Liver (tissue), 10 donors: ENCODE measurements at places on chromosomes 16 and 17.

DNA sequence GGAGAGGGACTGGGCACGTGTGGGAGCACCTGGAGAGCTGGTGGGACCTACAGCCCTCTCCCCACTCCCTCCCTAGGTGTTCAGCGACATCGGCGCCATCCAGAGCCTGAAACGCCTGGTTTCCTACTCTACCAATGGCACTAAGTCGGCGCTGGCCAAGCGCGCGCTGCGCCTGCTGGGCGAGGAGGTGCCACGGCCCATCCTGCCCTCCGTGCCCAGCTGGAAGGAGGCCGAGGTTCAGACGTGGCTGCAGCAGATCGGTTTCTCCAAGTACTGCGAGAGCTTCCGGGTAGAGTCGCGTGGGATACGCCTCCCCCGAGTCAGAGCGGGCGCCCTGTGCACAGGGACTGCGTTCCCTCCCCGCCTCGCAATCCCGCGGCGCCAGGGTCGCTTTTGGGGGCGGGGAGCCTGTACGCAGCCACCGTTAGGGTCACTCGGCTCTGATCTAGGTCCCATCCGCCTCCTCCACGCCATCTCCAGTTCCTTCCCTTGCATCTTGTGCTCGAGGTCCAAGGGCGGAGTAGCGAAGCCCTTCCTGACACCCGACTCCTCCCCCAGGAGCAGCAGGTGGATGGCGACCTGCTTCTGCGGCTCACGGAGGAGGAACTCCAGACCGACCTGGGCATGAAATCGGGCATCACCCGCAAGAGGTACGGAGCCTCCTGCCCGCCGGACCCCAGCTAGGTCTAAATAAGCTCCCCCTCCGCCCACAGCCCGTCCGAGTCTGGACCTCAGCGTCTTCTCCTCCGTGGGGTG lies 13.0 kb downstream of the SARM1 start:
- peak overlapping the region; percentile 50 for H3K4me3 ChIP-seq
- H3K27me3 ChIP-seq, result no peaks in the 10 kb centered on the region
- peak overlapping the region; percentile 33 for H3K27ac ChIP-seq
- no peak for DNase-seq
- no peaks in the 10 kb centered on the region for H3K36me3 ChIP-seq

- H3K4me3 ChIP-seq, result no peak overlapping the region
- peaks cover 31% of the 10 kb centered on the region for H3K36me3 ChIP-seq
- H3K27me3 ChIP-seq, result no peaks in the 10 kb centered on the region
- H3K27ac ChIP-seq, result no peak overlapping the region
These were observed 31.9 kb downstream of the POLR2A start for GRCh38 chr17:7515911-7516610.

GRCh38 chr16:57123974-57124674 lies 31.7 kb downstream of the CPNE2 start:
- no peaks in the 10 kb centered on the region for H3K36me3 ChIP-seq
- no peaks in the 10 kb centered on the region for H3K4me1 ChIP-seq
- no peak overlapping the region for H3K27ac ChIP-seq
- H3K27me3 ChIP-seq, result no peaks in the 10 kb centered on the region
- DNase-seq, result no peak
- no peak overlapping the region for H3K4me3 ChIP-seq

- H3K36me3 ChIP-seq, result no peaks in the 10 kb centered on the region
- no peak overlapping the region for H3K27ac ChIP-seq
- no peaks in the 10 kb centered on the region for H3K27me3 ChIP-seq
- no peaks in the 10 kb centered on the region for H3K4me1 ChIP-seq
- H3K4me3 ChIP-seq, result no peak overlapping the region
These were observed 11.1 kb downstream of the CA10 start for GRCh38 chr17:52147431-52147830.

DNA sequence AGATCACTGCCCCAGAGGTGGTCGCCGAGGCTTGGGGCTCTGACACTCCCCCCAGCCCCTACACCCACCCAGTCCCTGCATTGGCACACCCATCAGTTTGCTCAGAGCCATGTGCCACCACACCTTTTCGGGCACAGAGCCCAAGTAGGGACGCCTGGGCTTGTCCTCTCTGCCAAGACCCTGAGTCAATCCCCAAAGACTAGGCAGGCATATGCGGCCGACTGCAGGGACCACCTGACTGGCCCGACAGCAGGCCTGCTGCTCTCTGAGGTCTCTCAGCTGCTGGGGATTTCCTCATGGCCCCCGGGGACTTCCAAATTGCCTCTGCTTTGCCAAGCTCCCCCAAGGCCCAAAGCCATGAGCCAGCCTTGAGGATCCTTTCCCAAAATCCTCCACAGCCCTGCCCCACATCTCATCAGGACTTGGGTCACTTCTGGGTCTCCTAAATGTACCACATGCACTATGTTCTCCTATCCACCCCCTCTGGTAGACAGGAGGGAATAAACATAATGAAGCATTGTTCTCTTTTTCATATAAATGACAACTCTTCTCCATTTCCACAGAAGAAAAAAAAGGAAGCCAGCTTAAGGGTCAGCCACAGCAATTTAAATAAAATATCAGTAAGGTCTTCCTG lies 30.6 kb downstream of the MYO18A start:
- no peak for DNase-seq
- H3K27ac ChIP-seq, result peak overlapping the region; percentile 60
- no peak overlapping the region for H3K4me3 ChIP-seq
- H3K4me1 ChIP-seq, result peaks cover 56% of the 10 kb centered on the region

GRCh38 chr17:50767030-50767429 lies 288 bp downstream of the ANKRD40CL start:
- H3K27ac ChIP-seq, result peak overlapping the region; percentile 87
- H3K36me3 ChIP-seq, result no peaks in the 10 kb centered on the region
- H3K4me1 ChIP-seq, result peaks cover 54% of the 10 kb centered on the region
- no peaks in the 10 kb centered on the region for H3K27me3 ChIP-seq
- DNase-seq, result no peak

DNA sequence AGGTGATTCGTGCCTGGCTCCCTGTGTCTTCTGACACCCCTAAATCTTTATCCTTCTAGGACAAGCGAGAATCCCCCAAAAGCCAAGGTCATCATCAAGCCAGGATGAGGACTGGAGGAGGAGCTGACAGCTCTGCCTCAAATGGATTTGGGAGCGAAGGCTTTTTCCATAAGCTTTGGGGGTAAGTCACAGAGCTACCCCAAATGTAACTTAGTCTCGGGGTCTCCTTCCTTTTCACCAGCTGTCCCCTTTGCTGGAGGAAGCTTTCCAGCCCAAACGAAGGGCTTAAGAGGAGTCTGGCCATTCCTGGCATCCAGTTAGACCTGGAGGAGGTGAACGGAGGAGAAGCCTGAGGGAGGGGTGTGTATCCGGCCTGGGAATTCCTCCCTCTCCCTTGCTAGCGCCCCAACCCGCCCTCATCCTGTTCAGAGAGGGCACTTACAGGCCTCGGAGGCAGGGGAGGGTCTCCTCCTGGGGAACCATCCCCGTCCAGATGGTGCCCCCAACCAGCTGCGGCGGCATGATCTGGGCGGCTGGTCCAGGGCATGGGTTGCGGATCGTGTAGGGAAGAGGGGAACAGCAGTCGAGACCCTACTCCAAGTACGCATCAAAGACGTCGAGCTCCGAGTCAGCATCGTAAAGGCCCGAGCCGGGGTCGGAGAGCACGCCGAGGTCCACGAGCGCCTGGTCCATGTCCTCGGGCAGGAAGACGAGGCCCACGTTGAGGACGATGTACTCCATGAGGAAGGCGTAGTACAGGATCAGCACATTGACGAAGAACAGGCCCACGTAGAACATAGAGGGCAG lies 938 bp downstream of the DEXI start:
- peak overlapping the region; percentile 49 for H3K27ac ChIP-seq
- peaks cover 15% of the 10 kb centered on the region for H3K4me1 ChIP-seq
- H3K4me3 ChIP-seq, result peak overlapping the region; percentile 74
- no peaks in the 10 kb centered on the region for H3K36me3 ChIP-seq
- H3K27me3 ChIP-seq, result no peaks in the 10 kb centered on the region
- DNase-seq, result no peak

DNA sequence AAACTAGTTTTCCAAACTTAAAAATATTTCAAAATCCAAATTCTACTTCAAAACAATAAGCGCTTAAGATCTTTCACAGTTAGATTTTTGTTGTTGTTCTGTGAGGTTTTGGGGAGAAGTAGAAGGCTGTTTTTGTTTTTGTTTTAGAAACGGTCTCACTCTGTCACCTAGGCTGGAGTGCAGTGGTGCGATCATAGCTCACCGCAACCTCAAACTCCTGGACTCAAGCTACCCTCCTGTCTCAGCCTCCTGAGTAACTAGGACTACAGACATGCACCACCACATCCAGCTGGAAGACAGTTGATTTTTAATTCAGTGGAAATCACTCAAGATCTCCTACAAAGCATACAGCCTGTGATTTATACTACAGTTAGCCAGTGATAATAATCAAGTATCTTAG lies 2.7 kb downstream of the SHCBP1 start:
- no peaks in the 10 kb centered on the region for H3K36me3 ChIP-seq
- no peak overlapping the region for H3K4me3 ChIP-seq
- peaks cover 11% of the 10 kb centered on the region for H3K4me1 ChIP-seq
- no peaks in the 10 kb centered on the region for H3K27me3 ChIP-seq
- no peak for DNase-seq

DNA sequence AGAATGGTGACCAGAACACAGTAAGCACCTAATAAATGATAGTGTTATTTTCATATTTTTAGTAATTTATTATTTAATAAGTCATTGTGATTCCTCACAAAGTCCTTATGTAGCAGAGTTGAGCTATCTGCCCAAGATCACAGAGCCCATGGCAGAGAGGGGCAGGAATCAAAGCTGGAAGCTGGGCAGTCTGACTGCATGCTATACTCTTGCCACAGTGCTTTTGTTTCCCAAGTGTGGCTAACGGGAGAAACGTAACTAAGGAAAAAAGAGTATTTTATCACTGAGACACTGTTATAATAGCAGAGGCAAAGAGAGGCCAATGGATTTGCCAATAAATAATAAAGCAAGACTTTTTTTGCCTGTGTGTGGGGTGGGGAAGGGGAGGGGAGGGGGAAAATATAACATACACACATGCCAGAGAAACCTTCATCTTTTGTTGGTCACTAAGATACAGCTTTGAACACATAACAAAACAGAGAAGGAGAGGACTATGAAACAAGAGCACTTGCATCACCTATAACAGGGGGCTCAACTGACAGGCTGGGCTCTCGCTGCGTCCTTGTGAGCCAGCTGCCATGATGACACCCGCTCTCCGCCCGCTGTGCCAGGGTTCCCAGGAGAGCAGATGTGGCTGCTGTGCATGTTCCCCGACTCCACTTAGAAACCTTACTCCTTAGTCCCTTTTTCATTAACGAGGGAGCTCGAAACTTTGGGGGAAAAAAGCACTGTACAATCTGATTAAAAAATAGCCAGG lies 10.1 kb downstream of the CSNK2A2 start:
- H3K36me3 ChIP-seq, result peaks cover 36% of the 10 kb centered on the region
- no peak overlapping the region for H3K4me3 ChIP-seq
- no peaks in the 10 kb centered on the region for H3K4me1 ChIP-seq
- no peak for DNase-seq
- H3K27ac ChIP-seq, result no peak overlapping the region

DNA sequence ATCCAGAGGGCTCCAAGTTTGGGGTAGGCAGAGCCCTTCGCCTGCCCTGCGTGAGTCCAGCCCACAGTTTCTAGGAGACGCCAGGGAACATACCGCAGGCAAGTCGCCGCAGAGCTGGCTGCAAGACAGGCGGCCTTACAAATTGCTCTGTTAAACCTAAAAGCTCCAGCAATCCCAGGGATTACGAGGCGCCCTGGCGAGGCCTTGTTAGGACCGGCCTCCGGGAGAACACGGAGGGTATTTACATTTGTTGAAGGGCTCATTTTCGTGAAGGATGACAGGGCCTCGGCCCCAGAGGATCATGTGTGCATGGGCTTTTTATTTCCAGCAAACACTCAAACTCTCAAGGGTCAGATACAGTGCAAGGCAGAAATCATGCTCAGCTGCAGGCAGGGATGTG lies 77.6 kb upstream of the FOXF1 start:
- no peaks in the 10 kb centered on the region for H3K36me3 ChIP-seq
- DNase-seq, result no peak
- no peak overlapping the region for H3K4me3 ChIP-seq
- H3K4me1 ChIP-seq, result no peaks in the 10 kb centered on the region

DNA sequence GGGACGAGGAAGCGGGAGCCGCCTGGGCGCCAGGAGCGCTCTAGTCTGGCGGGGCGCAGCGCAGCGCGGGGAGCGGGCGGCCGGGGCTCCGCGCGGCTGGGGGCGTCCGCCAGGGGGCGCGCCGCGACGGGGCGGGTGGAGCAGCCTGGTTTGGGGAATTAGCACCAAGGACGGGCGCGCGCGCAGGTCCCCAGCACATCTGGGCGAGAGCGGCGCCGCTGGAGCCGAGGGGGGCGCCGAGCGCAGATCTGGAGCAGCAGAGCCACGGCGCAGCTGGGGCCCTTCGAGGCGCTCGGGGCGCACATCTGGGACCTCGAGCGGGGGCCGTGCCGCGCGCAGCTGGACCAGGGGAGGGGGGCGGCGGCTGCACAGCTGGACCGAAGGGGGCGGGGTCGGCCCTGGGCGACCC lies at the start of gene NXPH3:
Gene NXPH3 (plus strand): TSS at position 193 of the 409 bp plus-strand sequence. CDS start 349 bp downstream, outside the sequence.
- H3K4me3 ChIP-seq, result peak within 1 kb of the TSS; percentile 38
- H3K27me3 ChIP-seq, result peaks cover 5% of the 10 kb centered on the region
- peak; percentile 68 for DNase-seq
- no peaks in the 10 kb centered on the region for H3K36me3 ChIP-seq
- no peak within 1 kb of the TSS for H3K27ac ChIP-seq

GRCh38 chr17:66165537-66166123 lies 26.3 kb downstream of the CEP112 start:
- no peak overlapping the region for H3K4me3 ChIP-seq
- no peaks in the 10 kb centered on the region for H3K36me3 ChIP-seq
- H3K27me3 ChIP-seq, result no peaks in the 10 kb centered on the region
- H3K4me1 ChIP-seq, result no peaks in the 10 kb centered on the region
- H3K27ac ChIP-seq, result no peak overlapping the region

GRCh38 chr16:2033057-2033908 lies 6.6 kb downstream of the NHERF2 start:
- peak overlapping the region; percentile 97 for H3K27ac ChIP-seq
- H3K4me1 ChIP-seq, result peaks cover 86% of the 10 kb centered on the region
- H3K27me3 ChIP-seq, result no peaks in the 10 kb centered on the region
- H3K4me3 ChIP-seq, result peak overlapping the region; percentile 53

- DNase-seq, result no peak
- H3K36me3 ChIP-seq, result no peaks in the 10 kb centered on the region
- no peaks in the 10 kb centered on the region for H3K4me1 ChIP-seq
- H3K4me3 ChIP-seq, result no peak overlapping the region
These were observed 52.0 kb upstream of the DLX4 start for GRCh38 chr17:49916854-49917515.

DNA sequence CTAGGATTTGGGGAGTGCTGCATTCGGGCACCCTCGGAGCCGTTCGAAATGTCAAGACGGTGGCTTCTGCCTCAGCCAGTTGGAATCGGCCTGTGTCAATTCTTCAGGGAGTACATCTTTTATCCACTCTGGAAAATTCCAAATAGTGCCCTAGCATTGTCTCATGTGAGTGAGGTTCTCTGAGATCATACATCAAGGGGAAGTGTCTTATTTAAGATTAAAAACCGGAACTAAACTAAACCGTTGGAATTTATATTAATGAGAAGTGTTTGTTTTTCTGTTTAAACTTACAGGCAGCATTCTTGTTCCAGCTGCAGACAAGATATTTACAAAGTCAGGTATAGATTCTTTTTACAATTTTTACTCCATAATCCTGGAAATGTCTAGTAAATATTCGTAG lies 56.8 kb downstream of the SLC47A1 start:
- H3K36me3 ChIP-seq, result no peaks in the 10 kb centered on the region
- H3K4me3 ChIP-seq, result no peak overlapping the region
- DNase-seq, result no peak
- no peaks in the 10 kb centered on the region for H3K27me3 ChIP-seq
- H3K4me1 ChIP-seq, result no peaks in the 10 kb centered on the region

GRCh38 chr17:63722403-63722802 lies 19.2 kb downstream of the STRADA start:
- H3K27ac ChIP-seq, result no peak overlapping the region
- no peak overlapping the region for H3K4me3 ChIP-seq
- H3K4me1 ChIP-seq, result no peaks in the 10 kb centered on the region
